ENCODE measurements at places on chromosomes 2 and 18.

DNA sequence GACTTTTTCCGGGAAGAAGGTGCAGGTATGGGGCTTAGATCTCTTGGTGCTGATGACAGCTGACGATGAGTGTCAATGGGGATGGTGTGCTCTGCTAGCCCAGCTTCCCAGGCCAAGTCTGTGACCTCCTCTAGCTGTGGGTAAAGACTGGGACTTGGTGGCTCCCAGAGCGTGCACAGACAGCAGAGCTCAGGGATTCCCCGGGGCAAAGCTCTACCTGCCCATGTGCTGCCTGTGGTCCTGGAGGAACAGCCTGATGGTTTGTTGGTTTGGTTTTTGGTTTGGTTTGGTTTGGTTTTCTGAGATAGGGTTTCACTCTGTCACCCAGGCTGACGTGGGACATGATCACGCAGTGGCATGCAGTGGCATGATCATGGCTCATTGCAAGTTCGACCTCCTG is 19.2 kb downstream of the ATP6V1B1 start:
- DNase-seq = no peak

DNA sequence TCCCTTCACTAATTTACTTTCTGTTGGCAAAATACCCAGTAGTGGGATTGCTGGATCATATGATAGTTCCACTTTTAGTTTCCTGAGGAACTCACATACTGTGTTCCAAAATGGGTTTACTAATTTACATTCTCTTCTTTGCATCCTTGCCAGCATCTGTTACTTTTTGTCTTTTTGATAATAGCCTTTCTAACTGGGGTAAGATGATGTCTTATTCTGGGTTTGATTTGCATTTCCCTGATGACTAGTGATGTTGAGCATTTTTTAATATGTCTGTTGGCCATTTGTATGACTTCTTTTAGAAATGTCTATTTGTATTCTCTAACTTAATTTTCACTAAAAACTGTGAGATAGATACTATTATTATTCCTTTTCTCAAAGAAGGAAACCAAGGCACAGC is 411.7 kb downstream of the SOCS6 start:
- no peak for DNase-seq

- no peak for DNase-seq
Observed at GRCh38 chr2:46769809-46770208, 145.8 kb downstream of the MCFD2 start.

DNA sequence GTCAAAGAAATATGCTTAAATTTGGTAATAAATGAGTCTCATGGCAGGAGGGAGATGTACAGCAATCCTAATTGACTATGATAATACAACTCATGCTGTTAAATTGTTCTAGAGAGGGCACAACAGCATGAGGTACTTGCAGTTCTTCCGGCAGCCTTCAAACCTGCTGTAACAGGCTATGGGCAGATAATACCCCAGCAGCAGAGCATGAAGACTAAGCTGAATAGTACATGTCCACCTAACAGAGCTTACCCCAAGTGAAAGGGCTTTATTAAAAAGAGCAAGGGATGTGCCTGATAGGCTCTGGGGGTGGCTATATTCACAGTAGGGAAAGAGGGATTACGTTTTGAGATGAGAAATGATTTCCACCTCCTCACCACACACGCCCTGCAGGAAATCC is 28.9 kb downstream of the MRO start:
- DNase-seq = no peak

- peak; percentile 80 for DNase-seq
Observed at GRCh38 chr2:109736177-109736827, 57.8 kb upstream of the RGPD5 start.

- no peak for DNase-seq
Observed at GRCh38 chr2:85427300-85427835, 8.9 kb downstream of the SH2D6 start.

- no peak for DNase-seq
Observed at GRCh38 chr2:128779301-128780095, 460.8 kb upstream of the HS6ST1 start.

DNA sequence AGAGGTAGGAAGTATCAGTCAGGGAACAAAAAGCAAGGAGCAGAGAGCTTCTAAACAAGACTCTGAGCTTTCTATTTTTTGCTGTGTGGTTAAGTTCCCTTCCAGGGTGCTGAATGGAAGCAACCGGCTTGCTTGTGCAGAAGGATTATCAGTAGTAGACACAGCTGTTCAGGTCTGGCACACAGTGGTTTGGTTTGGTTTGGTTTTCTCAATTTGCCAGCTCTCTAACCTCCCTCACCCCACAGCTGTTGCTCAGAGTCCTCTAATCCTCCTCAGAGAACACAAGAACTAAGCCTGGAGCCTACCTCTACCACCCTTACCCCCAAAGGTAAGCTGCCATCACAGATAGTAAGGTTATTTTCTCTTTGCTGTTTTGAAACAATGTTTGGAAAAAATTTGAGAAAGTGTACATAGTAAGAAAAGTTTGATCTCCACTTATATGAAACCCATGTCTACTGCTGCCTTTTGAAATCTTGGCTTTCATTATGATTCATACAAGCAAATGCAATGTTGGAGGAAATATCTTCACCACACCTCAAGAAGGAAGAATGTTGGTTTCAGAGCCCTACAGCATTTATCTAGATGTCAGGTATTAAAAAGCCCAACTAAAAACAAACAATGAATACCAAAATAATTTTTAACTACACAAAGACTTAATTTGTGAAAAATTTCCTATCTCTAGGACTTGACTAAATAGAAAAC is 255.3 kb downstream of the NR4A2 start:
- no peak for DNase-seq

Measured in GM23248 (cell line).